ENCODE measurements at places on chromosomes 2 and 18.

- DNase-seq: no peak
These were observed 194.1 kb downstream of the ANAPC1 start for GRCh38 chr2:111689941-111690340.

DNA sequence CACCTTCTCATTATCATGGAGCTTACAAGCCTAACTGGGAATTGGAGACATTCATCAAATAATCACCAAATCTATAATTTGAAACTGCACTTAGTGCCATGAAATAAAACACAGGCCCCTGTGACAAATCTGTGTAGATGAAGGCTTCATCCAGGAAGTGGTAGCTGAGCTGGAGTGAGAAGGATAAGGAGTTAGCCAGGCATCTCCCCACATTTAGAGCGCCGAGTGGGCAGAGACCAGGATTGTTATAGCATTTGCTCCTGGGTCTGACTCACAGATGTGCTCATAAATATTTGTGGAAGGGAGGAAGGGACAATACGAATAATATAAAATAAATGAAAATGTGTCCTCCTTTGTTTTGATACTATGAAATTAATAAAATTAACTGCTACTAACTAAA, 2.5 kb upstream of the MAT2A start:
- DNase-seq: no peak

DNA sequence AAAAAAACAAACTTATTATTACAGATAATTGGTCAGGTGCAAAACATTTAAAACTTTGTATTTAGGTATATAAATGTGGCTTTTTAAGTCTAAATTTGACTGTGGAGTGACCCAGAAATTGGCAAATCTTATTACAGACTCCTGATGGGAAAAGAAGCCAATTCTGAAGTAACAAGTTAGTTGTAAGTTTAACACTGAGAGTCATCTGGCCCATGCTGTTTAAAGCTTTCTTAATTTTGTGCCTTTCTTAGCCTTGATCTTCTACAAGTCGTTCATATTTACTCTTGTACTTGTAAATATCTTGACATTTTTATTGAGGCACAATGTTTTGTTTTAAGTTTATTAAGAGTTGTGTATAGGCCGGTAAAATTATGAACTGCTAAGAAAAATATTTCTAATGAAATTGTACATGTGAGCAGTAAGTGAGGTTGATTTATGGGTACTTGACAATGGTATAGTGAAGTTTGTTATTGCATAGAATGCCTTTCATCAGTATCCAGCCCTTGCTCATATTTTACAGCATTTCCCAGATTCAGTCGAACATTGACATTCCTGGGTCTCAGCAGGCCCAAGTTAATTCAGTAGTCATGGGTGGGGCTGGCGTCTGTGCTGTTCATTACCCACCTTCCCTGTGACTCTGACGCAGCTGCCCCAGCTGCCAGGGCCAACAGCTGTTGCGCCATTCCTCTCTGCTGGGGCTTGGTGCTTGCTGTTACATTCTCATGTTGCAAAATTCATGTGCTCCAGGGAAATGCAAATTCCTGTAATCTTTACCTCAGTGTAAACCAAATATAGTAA, 121.4 kb downstream of the ZNF236 start:
- no peak for DNase-seq

DNA sequence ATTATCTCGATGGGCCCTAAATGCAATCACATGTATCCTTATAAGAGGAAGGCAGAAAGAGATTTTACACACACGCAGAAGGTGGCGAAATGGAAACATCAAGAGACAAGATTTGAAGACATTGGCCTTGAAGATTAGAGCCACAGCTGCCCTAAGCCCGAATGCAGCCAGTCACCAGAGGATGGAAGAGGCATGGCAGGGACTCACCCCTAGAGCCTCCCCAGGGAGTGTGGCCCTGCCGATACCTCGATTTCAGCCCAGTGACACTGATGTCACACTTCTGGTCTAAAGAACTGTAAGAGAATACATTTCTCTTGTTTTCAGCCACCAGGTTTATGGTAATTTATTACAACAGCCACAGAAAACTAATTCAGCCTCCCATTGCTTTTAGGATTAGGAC, 17.4 kb downstream of the TTC39C start:
- no peak for DNase-seq
